DMS153 (cell line): ENCODE measurements at places on chromosomes 16 and 17.

DNA sequence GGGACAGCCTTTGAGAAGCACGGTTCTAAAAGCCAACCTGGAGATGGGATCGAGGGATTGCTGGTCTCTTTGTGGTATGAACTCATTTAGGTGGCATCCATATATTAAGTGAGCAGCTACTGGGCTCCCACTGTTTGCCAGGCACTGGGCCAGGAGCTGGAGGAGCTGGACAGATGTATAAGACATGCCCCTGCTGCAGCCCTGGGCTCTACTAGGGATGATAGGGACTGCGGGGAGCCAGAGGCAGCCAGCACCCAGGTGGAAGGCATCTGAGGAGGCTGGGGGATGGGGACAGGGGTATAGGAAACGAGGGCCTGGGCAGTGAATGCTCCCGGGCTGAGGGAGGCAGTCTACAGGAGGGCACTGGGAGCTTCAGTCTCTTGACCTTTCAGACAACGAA, 53.0 kb upstream of the MEAK7 start:
- no peak for DNase-seq

DNA sequence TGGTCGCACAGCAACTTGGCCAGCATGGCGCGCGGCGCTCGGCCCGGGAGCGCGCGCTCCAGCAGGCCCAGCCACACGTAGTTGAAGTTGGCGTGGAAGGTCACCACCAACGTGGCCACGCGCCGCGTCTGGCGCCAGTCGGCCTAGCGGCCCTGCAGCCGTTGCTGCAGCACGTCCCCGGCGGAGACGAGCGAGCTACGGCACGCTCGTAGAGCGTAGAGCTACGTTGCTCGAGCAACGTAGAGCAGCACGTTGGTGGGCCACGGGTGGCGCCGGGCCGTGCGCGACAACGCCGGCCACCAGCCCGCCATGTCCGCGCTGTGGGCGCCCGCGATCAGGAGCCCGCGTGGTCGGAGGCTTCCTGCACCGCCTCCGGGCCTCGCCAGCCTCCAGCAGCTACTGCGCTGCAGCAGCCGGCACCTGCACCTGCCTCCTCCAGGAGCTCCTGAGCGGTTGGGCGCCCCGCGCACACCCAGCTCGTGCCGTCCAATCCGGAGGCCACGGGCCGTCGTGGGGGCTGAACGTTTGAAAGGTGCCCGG, 13.4 kb upstream of the SULT1A1 start:
- DNase-seq, result peak; percentile 77

DNA sequence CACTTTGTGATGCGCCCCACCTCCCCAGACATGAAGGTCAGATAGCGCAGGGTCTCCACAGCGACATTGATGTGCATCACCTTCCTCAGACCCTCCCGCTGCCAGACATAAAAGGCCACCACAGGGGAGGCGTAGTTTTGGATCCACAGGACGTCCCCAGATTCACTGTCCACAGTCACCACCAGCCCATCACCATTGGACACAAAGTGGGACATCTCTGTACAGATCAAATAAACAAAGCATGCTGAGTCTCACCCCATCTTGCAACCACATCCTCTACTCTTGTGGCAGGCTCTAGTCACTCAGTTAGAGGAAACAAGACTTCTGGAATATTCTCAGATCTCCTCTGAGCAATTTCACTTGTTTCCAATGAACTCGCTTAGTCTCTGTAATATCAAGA, 46.3 kb upstream of the ICAM2 start:
- no peak for DNase-seq

- no peak for DNase-seq
These were observed 135.2 kb downstream of the RPTOR start for GRCh38 chr17:80679816-80680215.

- no peak for DNase-seq
These were observed 65.5 kb upstream of the DNAH17 start for GRCh38 chr17:78642707-78643106.

- DNase-seq, result peak; percentile 56
These were observed 255.2 kb upstream of the WSB1 start for GRCh38 chr17:27038676-27039075.

GRCh38 chr17:46046957-46047356, 47.9 kb downstream of the STH start:
- no peak for DNase-seq

DNA sequence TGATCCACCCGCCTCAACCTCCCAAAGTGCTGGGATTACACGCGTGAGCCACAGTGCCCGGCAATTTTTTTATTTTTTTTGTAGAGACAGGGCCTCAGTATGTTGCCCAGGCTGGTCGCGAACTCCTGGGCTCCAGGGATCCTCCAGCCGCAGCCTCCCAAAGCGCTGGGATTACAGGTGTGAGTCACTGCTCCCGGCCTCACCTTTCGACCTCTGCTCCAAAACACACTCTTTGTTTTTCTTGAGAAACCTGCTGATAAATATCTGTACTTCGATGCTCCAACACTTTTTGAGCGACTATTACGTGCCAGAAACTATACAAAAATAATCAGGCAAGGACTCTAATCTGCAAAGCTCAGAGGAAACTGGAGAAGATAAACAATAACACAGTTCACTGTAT, 1.0 kb downstream of the MED1 start:
- no peak for DNase-seq

- DNase-seq, result no peak
These were observed 110.5 kb downstream of the SHISA6 start for GRCh38 chr17:11351479-11351878.

GRCh38 chr16:85436207-85436606, 176.9 kb upstream of the GSE1 start:
- DNase-seq, result no peak

DNA sequence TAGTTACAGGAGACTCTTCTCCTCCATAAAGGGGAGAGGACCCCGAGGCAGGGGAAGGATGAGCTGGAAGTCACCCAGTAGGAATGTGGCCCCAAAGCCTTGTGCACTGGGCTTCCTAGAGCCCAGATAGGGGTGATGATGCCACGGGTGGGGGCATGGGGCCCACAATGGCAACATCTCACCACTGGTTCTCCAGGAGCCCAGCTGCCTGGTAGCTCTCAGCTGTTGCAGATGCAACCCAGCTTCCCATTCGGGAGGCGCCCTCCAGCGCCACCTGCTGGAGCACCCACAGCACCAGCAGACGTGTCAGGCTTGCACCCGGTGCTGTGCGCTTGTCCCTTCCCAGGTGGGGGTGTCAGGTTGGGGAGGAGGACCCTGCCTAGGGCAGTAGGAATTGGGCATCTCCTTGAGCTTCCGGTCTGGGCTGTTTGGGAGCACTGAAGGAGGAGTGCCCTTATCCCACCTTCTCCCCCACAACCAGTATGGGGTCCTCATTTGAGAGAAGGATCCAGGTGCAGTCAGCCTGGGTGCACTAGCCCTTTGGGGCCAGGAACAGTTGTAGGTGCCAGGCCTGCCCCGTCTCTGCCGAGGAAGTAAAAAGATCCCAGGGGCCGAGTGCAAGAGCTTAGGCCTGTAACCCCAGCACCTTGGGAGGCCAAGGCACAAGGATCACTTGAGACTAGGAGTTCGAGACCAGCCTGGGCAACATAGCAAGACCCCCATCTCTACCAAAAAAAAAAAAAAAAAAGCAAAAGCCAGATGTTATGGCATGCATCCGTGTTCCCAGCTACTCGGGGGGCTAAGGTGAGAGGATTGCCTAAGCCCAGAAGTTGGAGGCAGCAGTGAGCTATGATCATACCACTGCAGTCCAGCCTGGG, 14.4 kb downstream of the CDIPT start:
- peak; percentile 27 for DNase-seq

DNA sequence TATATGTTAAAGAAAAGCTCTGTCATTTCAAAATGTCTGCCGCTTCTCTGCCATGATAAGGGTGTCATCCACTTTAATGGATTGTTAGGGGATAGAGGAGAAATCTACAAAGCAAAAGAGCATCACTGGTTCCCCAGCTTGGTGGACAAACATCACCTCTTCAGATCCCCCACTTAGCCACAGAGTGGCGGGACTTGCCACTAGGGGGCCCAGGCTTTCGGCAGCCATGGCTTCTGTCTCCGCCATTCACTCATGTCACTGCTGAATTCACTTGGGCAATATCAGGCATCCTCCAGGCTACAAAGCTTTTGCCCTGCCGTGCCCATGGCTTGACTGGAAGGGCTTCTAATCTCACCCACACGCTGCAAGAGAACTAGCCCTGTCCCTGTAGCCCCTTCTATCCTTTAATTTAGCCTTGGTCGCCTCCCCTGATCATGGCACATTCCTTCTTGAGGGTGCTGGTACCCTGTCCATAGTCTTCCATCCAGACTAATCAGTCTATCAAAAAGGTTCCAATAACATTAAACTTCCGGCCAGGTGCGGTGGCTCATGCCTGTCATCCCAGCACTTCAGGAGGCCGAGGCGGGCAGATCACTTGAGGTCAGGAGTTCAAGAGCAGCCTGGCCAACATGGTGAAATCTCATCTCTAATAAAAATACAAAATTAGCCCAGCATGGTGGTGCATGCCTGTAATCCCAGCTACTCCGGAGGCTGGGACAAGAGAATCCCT, 34.7 kb downstream of the SBK1 start:
- DNase-seq, result peak; percentile 10

DNA sequence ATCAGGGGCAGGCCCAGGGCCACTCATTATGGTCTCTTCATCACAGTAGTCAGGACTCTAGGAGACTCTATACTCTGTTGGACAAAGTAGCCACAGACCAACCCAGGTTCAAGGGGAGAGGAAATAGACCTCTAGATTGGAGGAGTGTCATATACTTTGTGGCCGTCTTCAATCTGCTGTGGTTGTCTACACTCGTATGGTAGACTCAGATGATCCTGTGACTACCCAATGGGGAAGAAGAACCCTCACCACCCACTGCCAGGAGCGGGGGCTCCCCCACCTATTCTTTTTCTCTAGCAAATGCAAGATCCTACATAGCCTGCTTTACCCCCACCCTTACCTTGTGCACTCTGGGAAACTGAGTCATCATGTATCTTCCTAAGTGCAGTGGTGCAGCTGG, 80.5 kb downstream of the KSR1 start:
- DNase-seq, result no peak

- no peak for DNase-seq
These were observed 62.8 kb downstream of the SPACA3 start for GRCh38 chr17:33054412-33054811.

DNA sequence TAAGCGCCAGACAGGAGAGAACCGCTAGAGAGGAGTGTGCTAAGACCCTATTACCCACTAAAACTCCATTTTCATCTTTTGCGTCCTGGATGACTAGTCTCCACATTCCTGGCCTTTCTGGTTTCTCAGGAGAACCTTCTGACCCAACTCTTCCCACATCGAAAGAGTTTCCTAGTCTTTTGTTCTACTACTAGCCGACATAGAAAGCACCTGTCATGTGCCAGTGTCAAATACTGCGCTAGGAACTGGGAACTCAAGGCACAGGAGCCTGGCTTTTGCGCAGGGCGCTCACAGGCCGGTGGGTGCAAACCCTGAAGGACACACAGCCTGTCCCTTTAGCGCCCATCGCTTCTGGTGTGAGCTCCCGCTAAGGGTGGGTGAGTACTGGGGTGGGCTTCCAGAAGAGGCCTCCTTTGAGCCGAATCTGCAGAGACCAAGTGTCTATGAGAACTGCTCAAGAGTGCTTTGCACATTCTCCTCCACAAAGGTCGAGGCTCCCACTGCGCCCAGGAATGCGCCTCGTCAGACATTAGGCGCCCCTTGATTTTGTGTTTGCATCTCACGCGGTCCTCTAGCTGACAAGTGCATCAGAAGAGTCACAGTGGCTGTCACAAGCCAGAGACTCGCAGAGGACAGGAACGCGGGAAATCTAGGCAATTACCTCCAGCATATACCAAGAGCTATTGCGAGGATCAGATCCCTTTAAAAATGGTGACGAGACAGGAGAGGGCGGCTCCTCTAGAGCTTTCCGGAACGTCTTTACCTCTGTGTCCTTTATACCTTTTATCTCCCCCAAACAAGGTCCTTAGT, 2.0 kb upstream of the PSMB3 start:
- peak; percentile 31 for DNase-seq

- DNase-seq, result no peak
These were observed 15.3 kb downstream of the MNT start for GRCh38 chr17:2385240-2386210.

DNA sequence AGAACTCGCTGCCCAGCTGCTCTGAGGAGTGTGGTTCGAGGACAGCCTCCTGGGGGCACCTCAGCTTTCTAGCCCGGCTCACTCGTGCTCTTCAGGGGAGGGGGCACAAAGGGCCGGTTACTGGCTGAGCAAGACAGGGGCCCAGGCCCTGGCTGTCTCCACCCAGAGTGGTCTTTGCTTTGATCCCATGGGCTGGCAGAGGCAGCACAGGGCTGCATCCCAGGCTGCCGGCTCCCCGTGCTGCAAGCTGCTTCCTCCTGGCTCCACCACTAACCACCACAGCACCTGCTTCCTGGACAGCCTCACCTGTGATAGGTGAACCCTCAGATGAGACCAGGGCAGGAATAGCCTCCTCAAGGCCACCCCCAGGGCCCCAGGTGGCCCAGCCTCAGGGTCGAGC, 6.8 kb downstream of the SPPL2C start:
- DNase-seq, result peak; percentile 24

- DNase-seq, result no peak
These were observed 328.3 kb downstream of the FOXL1 start for GRCh38 chr16:86906623-86907022.

- DNase-seq, result no peak
These were observed 39.0 kb downstream of the YWHAE start for GRCh38 chr17:1360975-1361374.

DNA sequence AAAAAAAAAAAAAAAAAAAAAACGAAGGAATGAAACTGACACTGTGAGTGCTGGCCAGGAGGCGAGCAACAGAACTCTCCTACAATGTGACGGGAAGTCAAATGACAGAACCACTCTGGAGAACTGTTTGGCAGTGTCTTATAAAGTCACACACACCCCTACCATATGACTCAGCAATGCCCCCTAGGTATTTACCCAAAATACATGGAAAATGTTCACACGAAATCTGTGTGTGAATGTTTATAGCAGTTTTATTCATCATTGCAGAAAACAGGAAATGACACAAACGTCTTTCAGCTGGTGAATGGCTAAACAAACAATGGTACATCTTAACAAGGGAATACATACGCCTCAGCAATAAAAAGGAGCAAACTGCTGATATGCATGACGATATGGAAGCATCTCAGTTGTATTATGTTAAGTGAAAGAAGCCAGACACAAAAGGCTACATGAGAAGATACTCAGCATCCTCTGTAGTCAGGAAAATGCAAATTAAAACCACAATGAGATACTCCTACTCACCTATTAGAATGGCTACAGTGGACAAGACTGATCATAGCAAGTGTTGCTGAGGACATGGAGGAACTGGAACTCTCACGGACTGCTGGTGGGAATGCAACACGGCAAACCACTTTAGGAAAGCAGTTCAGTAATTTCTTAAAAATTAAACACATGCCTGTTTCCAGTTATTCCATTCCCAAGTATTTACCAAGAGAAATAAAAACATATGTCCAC, 74.7 kb downstream of the TBC1D16 start:
- peak; percentile 82 for DNase-seq
